ENCODE measurements at places on chromosomes 12 and 14.

DNA sequence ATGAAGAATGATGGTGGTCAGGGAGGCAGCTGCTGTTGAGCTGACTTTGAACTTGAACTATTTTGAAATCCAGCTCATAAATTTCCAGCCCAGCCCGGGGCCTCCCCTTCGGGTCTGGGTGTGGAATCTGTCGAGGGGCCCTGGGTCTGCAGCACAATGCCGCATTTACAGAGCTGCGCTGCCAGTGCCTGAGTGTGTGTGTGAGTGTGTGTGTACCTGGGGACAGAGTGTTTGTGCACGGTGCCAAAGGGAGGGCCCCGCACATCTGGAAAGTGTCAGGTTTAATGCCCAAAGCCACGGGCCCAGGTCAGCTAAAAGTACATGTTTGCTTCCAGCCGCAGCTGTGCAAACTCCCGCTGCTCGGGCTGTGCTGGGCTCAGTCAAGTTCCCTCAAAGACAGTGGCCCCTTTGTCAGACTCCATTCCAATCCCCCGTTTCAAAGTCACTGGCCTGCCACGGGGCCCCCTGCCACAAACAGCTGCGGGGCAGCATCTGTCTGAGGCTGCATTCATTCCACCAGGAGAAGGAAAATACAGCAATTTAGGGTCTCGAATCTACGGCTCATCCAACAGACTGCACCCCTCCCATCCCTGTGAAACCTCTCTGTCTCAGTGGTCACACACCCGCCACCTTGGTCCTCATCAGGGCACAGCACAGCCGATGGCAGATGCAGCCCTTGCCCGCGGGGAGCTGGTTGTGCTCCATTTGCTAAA lies 16.3 kb upstream of the RFLNA start:
- DNase-seq: no peak

DNA sequence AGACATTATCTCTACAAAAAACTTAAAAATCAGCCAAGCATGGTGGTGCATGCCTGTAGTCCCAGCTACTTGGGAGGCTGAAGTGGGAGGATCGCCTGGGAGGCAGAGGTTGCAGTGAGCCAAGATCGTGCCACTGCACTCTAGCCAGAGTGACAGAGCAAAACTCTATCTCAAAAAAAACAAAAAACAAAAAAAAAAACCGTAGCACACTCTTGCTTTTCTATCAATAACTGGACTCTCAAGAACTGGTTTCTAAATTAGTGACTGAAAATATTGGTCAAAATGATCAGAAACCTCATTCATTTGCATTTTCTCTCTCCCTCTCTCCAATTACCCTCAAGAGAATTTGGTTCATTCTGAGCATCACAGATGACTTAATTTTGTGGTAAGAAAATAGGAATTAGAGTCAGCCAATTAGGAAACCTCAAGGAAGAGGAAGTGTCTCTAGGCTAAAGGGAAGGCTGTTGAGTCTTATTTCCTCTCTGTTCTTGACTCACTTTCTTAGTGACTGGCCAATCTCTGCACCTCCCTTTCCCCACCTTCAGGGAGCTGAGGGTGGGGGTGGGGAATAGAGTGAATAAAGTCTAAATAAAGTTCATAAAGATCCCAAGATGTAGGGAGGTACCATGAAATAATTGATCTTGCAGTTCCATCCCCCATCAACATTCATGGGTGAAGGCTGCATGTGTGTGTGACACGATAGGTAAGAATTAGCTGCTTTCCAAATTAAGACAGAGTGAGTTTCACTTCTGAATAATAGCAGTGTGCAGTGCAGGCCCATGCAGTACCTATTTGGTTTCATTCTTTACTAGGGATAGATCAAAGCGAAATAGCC lies 6.8 kb upstream of the PSMA6 start:
- no peak for DNase-seq

DNA sequence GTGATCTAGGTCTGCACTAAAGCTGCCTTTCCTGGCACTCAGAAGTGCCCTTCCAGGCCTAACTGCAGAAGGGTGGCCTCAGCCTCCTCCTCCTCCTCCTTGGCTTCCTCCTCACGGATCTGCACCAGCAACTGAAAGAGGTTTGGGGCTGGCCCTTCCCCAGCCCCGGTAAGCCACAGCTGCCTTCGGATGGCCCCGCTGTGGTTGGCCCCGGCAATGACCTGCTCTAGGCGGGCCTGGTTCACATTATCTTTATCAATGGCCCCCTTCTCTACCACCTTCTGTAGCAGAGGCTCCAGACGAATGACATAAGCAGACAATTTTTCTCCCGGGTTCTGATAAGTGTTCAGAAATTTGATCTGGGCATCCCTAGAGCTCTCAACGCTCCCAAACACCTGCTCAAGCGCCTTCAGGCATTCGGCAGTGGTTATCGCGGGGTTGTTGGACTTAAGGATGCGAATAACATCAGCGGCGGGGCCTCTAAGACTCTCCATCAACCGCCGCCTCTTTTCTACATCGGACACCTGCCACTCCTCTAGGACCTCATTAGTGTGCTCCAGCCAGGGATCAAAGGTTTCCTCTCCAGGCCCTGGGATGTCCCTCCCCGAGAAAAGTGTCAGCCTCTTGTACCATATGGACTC lies 1.5 kb downstream of the PNMA1 start:
- DNase-seq: no peak

- no peak for DNase-seq
Measured at GRCh38 chr12:56001487-56002100, 4.5 kb downstream of the SUOX start.

- DNase-seq: no peak
Measured at GRCh38 chr14:92546347-92547053, 32.9 kb downstream of the RIN3 start.

GRCh38 chr12:108297895-108298760 lies 41.0 kb downstream of the CMKLR1 start:
- no peak for DNase-seq
